ENCODE measurements at places on chromosomes 6 and 20. TPM values are rescaled to one million over a fixed set of nuclear protein-coding genes. Genes with fewer than 3 reads are reported as not detected.

DNA sequence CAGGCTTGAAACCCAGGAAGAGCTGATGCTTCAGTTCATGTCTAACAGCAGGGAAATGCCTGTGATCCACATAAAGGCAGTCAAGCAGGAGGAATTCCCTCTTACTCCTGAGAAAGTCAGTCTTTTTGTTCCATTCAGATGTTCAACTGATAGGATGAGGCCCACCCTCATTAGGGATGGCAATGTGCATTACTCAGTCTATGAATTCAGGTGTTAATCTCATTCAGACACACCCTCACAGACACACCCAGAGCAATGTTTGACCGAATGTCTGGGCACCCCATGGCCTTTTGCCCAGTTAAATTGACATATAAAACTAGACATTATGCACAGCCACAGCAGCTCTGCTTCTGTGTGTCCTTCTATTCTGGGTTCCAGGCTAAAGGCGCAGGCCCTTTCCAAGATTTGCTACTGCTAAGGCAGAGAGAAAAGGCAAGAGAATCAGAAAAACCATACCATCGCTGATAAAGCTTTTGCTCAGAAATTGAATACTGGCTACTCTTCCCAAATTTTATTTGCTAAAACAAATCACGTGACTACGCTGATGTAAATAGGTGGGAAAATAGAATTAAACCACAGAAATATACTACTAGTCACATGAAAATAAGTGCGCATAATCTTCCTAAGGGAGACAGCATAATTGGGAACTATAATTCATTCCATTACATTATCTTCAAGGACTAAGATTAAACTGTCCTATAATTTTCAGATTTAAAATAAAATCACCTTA lies 625.0 kb upstream of the MAN1A1 start:
- ATAC-seq: no peak

MED23 gene
- 22.7 TPM for total RNA-seq

EFCAB8 gene
- total RNA-seq: not detected

EFHC1 gene
- total RNA-seq: 74.2 TPM

GRCh38 chr20:33600981-33601380 lies 61.1 kb upstream of the C20orf144 start:
- no peak for ATAC-seq

- peak; percentile 82 for ATAC-seq
Measured at GRCh38 chr6:158072083-158072721, 90.5 kb downstream of the SYNJ2 start.

GRCh38 chr6:22295145-22295544 lies 1.7 kb downstream of the PRL start:
- ATAC-seq: no peak

DNA sequence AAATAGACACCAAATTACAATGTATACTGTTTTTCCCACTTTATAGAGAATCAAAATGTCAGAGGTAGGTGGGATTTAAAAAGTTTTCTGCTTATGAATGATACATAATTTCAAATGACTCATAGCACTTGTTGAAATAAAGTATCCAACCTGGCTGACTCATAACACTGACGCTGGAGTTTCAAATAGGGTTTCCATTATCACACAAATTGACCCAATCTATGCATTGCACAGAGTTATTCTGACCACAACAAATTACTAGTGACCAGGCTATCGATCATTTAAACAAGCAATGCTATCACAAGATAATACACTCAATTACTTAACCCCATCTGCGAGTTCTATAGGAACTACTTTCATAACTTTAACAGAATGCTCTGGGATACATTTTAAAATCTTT lies 31.9 kb upstream of the PRELID3B start:
- ATAC-seq: no peak

GRCh38 chr6:135274561-135275293 lies 93.6 kb downstream of the MYB start:
- ATAC-seq: no peak

PPIL1 gene
- 47.4 TPM for total RNA-seq

DNA sequence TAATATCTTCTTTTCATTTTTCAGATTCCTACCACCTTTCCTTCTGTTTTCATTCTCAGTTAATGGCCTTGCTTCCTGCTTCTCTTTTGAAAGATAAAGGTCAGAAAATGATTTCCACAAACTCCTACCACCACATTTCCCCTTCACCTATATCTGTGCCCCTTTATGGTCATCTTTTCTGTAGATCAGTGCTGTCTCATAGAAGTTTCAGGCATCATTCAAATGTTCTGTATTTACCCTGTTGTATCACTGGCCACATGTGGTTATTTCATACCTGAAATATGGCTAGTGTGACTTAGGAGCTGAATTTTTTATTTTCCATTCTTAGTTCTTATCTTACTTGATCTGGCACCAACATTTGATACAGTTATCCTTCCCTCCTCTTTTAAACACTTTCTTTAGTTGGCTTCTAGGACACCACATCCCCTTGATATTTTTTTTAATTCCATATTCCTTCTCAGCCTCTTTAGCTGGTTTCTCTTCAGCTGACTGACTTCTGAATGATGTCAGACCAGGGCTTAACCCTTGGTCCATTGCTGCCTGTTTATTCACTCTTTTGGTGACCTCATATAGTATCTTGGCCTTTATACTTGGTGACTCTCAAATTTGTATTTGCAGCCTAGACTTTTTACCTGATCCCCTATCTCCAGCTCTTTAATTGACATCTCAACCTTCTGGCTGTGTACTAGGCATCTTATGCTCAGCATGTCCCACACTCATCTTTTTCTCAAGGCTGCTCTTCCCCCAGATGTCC lies 81.0 kb downstream of the ATRN start:
- ATAC-seq: no peak

DNA sequence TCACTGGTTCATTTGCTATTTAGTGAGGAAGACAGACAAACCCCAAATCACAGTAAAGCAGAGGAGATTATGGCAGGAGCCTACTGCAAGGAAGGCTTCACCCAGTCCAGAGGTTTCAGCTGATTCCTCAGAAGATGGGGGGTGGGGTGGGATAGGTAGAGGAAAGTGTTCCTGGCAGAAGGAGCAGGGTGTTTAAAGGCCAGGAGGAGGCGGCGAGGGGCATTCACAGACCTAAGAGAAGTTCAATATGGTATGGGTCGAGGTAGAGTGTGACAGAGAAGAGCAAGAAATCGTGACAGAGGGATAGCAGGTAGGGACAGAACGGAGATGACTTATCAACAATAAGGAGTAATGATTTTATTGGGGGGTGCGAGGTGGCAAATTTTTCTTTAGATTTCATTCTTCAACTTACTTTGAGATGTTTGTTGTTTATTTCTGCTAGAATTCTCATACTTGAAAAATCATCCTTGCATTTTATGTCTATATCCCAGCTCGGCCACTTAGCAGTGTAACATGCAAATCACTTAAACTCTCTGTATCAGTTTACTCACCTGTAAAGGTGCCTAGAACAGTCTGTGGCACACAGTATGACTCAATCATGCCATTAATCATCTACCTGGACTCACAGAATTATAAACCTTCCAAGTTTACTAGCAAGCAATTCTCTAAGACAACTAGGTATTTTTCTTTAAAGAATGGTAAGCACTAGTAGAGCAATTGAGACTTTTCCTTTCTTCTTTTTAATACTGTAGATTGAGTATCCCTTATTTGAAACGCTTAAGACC lies 176.7 kb downstream of the REV3L start:
- ATAC-seq: no peak

C20orf202 gene
- total RNA-seq: 0.34 TPM

- ATAC-seq: peak; percentile 74
Measured at GRCh38 chr6:148250975-148251685, 91.5 kb upstream of the SASH1 start.

GRCh38 chr6:44012078-44012493 lies 115.2 kb downstream of the MRPL14 start:
- no peak for ATAC-seq

DNA sequence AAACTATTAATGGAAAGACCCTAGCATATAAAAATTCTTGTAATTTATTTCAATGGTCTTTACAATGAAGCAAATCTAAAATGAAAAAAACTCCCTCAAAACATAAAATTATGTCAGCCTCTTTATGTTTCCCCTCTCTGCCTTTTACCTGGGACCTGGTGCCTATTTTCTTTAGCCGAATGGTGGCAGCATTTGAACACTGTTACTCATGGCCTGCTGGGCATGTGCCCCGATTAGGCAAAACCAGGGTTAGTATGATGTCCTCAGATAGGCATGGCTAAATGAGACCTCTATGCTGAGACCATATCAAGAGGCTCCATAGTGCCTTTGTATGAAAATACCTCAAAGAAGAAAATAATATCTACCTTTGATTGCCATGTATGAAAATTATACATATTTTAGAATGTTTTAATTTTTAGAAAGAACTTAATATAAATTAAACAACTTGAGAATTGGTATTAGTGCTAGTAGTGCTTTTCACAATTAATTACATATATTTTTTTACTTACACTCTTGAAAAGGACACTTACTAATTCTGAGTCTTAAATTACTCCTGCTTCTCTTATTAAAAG lies 22.5 kb upstream of the C6orf58 start:
- no peak for ATAC-seq

FAM217A gene
- total RNA-seq: 0.16 TPM

Measured in motor neuron (in vitro differentiated cells).